NCI-H526 (cell line): ENCODE measurements at places on chromosomes 3 and 15.

- no peak for DNase-seq
Measured at GRCh38 chr3:5264896-5265770, 77.6 kb downstream of the EDEM1 start.

- DNase-seq: peak; percentile 11
Measured at GRCh38 chr15:86231864-86232721, 152.4 kb downstream of the AGBL1 start.

- no peak for DNase-seq
Measured at GRCh38 chr3:195103623-195104022, 167.3 kb downstream of the XXYLT1 start.

- no peak for DNase-seq
Measured at GRCh38 chr3:127964053-127964452, 49.0 kb downstream of the KBTBD12 start.

GRCh38 chr15:26804063-26804804, 31.4 kb upstream of the GABRB3 start:
- DNase-seq: no peak

GRCh38 chr3:150761831-150762661, 923 bp downstream of the SIAH2 start:
- DNase-seq: peak; percentile 52

DNA sequence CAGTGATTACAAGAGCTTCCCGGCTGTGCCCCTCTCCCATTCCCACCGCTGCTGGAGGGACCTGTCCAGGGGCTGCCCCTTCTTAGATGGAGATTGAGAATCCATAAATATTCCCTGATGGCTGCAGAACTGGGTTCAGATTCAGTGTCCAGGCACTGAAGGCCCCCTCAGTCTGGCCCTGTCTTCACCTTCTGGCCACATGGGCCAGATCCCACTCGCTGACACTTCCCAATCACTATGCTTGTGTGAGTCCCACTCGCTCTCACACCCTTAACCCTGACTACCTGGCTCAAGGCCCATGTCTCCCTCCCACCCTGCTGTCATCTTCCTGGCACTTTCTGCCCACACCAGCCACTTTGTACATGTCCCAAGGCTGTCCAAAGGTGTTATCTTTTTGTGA, 15.5 kb upstream of the MRPS22 start:
- no peak for DNase-seq
